Naive thymus-derived CD8-positive, alpha-beta T cell (primary cell): ENCODE measurements at places on chromosomes 7 and 10. TPM values are rescaled to one million over a fixed set of nuclear protein-coding genes. Genes with fewer than 3 reads are reported as not detected.

- DNase-seq = no peak
Observed at GRCh38 chr7:142835487-142835886, 19.4 kb upstream of the EPHB6 start.

GRCh38 chr10:97071496-97071895, 114.3 kb downstream of the SLIT1 start:
- no peak for DNase-seq

GRCh38 chr10:14466257-14466656, 135.5 kb upstream of the FRMD4A start:
- no peak for DNase-seq

DNA sequence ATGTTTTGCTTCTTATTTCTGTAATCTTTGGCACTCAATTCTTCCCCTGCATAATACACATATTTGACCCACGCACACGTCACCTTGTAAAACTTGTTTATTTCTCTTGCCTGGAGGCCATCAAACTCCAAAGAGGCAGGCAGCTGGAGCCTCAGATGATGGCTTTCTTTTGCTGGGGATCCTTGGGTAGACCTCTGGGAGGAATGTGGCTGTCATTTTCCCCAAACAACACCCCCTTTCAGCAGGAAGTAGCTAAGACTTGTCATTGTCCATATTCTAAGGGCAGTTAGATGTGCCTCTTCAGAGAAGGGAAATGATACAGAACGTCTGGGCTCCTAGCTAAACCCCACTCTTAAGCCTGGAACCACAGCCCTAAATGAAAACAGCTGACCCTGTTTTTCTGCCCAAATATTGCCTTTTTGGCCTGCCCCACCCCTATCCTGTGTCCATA, 111.3 kb downstream of the ITGB8 start:
- DNase-seq = no peak

DNA sequence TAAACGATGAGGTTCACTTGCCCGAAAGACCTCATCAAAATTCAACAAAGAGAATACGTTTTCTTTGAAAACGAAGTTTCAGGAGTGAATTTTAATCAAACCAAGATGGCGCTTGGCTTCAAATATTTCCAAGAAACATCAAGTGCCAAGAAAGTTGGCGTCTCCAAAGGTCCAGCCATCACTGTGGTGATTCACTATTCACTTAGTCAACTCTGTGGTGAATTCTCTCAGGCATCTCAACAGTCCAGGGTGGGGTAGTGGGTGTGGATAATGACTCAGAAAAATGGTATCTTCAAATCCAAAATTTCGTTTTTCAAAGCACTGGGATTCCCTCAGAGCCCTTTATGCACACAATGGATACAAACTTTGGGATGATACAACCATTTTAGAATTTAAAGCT, 133.1 kb downstream of the SVIL start:
- no peak for DNase-seq

DNA sequence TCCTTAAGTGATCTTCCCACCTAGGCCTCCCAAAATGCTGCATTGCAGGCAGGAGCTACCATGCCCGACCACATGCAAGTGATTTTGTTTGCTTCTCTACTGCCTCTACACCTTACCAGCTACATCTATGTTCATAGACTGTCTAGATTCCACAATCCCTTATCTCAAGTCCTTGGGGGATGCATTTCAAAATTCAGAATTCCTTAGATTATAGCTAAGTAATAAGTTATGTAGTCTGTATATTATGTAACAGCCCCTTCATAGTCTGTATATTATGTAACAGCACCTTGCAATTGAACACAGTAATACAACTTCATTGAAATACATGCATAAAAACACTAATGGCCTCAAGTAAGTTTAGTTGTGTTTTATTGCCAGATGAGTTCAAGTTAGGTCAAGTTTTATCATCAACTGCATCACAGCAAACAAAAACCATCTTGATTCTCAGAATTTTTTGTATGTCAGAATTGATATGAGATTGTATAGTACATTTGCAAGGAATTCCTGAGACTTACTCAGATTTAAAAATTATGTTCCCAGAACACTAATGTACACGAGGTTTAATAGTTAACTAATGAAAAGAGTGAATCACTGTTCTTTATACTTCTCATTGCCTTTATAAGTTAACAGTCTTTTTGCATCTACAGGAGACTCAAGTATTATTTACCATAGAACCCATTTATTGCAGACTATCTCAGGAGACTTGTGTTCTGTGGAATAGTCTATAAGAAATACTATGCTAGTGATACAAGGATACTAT, 11.6 kb upstream of the FOXP2 start:
- no peak for DNase-seq

DNA sequence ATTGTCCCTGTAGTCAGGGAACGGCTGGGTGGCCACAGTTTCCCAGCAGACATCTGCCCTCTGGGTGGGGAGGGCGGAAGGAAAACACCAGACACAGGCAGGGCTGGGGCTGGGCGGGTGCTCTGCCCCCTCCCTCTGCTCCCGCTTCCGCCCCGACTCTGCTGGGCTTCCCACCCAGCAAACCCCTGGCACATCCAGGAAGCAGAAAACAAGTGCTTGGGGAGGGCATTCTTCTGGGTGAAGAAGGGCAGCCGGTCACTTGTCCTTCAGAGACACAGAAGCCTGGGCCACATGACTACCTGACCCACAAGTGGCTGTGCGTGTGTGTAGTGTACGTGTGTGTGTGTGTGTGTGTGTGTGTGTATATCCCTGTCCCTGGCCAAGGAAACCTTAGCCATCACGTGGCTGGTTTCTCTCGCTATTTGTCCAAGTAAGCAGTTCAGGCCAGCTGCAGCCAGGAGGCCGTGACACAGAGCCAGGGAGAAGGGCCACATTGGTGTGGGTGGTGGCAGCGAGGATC, 77.9 kb downstream of the ZMIZ1 start:
- no peak for DNase-seq

DNA sequence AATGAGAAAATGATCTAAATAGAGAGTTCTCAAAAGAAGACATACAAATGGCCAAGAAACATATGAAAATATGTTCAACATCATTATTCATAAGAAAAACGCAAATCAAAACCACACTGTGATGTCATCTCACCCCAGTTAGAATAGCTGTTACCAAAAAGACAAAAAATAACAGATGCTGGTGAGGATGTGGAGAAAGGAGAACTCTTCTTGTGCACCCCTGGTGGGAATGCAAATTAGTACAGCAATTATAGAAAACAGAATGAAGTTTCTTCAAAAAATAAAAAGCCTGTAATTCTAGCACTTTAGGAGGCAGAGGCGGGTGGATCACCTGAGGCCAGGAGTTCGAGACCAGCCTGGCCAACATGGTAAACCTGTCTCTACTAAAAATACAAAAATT, 199.3 kb downstream of the PARD3 start:
- no peak for DNase-seq

Gene FAM25G
- not detected for total RNA-seq

Gene HOGA1
- not detected for total RNA-seq

Gene VAX1
- total RNA-seq = not detected

Gene GARS1
- total RNA-seq = 130 TPM
